ENCODE measurements at places on chromosomes 3 and 15. TPM values are rescaled to one million over a fixed set of nuclear protein-coding genes. Genes with fewer than 3 reads are reported as not detected.

Gene PLA2G4E
- not detected for total RNA-seq

Gene GOLGA8J
- total RNA-seq: not detected

Gene CTXN2
- total RNA-seq: not detected

Gene CELSR3
- 2.7 TPM for total RNA-seq

Gene TJP1
- 58.0 TPM for total RNA-seq

Gene MNS1
- total RNA-seq: 3.4 TPM

Gene GOLGA6D
- total RNA-seq: not detected

Gene HTR3E
- not detected for total RNA-seq

Gene AHSG
- total RNA-seq: not detected

Gene TRPC1
- total RNA-seq: 8.2 TPM

Gene DLL4
- under 0.01 TPM for total RNA-seq

Gene SLC15A2
- total RNA-seq: 0.17 TPM

Gene LRRIQ4
- total RNA-seq: not detected

Gene SERINC4
- total RNA-seq: 0.15 TPM

Gene TTLL3
- 8.3 TPM for total RNA-seq

Gene FAM81A
- 0.50 TPM for total RNA-seq

Gene CATSPER2
- total RNA-seq: 0.15 TPM

Gene SUCLG2
- 62.9 TPM for total RNA-seq

Gene EIF4E3
- 1.6 TPM for total RNA-seq

Gene UTS2B
- total RNA-seq: 0.59 TPM

Gene THPO
- total RNA-seq: not detected

Gene FGD5
- under 0.01 TPM for total RNA-seq

Gene CA12
- total RNA-seq: 18.7 TPM

Gene GOLGA6L7
- not detected for total RNA-seq

Gene GRAMD1C
- total RNA-seq: 4.6 TPM

Gene STRA6
- total RNA-seq: 0.17 TPM

Gene ALPK3
- 0.84 TPM for total RNA-seq

Gene MRPS25
- 31.4 TPM for total RNA-seq

Gene CEP152
- 5.4 TPM for total RNA-seq

Gene NANOGP8
- not detected for total RNA-seq

Gene EBLN2
- total RNA-seq: 0.89 TPM

Gene RGMA
- 5.7 TPM for total RNA-seq

Gene CP
- 0.17 TPM for total RNA-seq

Data from bronchus fibroblast of lung (primary cell).